SJSA1 (cell line): ENCODE measurements at places on chromosomes 1 and 21.

DNA sequence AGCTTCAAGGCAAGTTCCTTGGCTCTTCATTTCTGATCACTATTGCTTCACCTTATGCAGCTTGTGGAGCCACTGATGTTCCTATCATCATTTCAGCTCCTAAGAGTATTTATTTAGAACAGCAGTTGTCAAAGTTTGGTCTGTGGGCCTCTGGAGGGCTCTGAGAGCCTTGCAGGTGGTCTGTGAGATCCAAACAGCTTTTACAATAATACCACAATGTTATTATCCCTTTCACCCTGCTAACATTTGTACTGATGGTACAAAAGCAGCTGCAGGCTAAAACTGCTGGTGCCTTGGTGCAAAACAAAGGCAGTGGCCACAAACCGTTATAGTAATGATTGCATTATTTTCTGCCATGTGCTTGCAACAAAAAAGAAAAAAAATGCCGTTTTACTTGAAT, 33.8 kb downstream of the PATJ start:
- H3K4me3 ChIP-seq, result no peak overlapping the region
- no peaks in the 10 kb centered on the region for H3K4me1 ChIP-seq
- DNase-seq, result no peak
- H3K27ac ChIP-seq, result no peak overlapping the region
- H3K36me3 ChIP-seq, result no peaks in the 10 kb centered on the region

GRCh38 chr1:84598846-84599741, 24.9 kb upstream of the CTBS start:
- no peaks in the 10 kb centered on the region for H3K27me3 ChIP-seq
- no peaks in the 10 kb centered on the region for H3K36me3 ChIP-seq
- no peak overlapping the region for H3K4me3 ChIP-seq
- H3K4me1 ChIP-seq, result peaks cover 37% of the 10 kb centered on the region

GRCh38 chr1:40607921-40608320, 57.6 kb downstream of the RIMS3 start:
- no peaks in the 10 kb centered on the region for H3K4me1 ChIP-seq
- no peak for DNase-seq
- H3K27me3 ChIP-seq, result no peaks in the 10 kb centered on the region
- H3K36me3 ChIP-seq, result no peaks in the 10 kb centered on the region

- no peaks in the 10 kb centered on the region for H3K4me1 ChIP-seq
- H3K27ac ChIP-seq, result no peak overlapping the region
These were observed 78.6 kb upstream of the CSF3R start for GRCh38 chr1:36561361-36561724.

DNA sequence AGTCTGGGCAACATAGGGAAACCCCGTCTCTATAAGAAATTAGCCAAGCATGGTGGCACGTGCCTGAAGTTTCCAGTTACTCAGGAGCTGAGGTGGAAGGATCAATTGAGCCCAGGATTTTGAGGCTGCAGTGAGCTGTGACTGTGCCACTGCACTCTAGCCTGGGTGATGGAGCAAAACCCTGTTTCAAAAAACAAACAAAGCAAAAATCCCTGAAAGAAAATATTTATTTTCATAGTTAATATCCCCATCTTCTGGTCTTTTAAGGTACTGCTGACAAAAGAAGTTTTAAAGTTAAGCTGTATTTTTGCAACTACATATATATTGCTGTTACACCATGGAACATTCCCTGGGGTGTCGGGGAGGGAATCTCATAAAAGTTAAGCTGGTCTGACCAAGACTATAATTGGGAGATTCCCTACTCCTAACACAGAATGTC, 26.0 kb downstream of the VAMP4 start:
- H3K4me3 ChIP-seq, result no peak overlapping the region
- 0 out of 2 replicates have a peak, but pooled peaks cover 3% of the 10 kb centered on the region for H3K36me3 ChIP-seq
- H3K27ac ChIP-seq, result no peak overlapping the region
- H3K4me1 ChIP-seq, result peaks cover 11% of the 10 kb centered on the region
- DNase-seq, result no peak

GRCh38 chr1:96096613-96097321, 624.8 kb upstream of the PTBP2 start:
- no peaks in the 10 kb centered on the region for H3K27me3 ChIP-seq
- no peak overlapping the region for H3K27ac ChIP-seq
- H3K36me3 ChIP-seq, result no peaks in the 10 kb centered on the region
- no peak for DNase-seq
- no peaks in the 10 kb centered on the region for H3K4me1 ChIP-seq

GRCh38 chr1:87394982-87395381, 66.3 kb downstream of the LMO4 start:
- H3K4me1 ChIP-seq, result 0 out of 2 replicates have a peak, but pooled peaks cover 8% of the 10 kb centered on the region
- H3K36me3 ChIP-seq, result no peaks in the 10 kb centered on the region
- no peaks in the 10 kb centered on the region for H3K27me3 ChIP-seq
- DNase-seq, result no peak

- no peak overlapping the region for H3K27ac ChIP-seq
- no peaks in the 10 kb centered on the region for H3K27me3 ChIP-seq
- no peaks in the 10 kb centered on the region for H3K4me1 ChIP-seq
- DNase-seq, result no peak
- H3K4me3 ChIP-seq, result no peak overlapping the region
These were observed 4.4 kb upstream of the ACTRT2 start for GRCh38 chr1:3016641-3017439.

GRCh38 chr1:74522148-74522547, 9.7 kb upstream of the LRRC53 start:
- no peaks in the 10 kb centered on the region for H3K36me3 ChIP-seq
- no peak for DNase-seq
- H3K27me3 ChIP-seq, result no peaks in the 10 kb centered on the region
- H3K27ac ChIP-seq, result no peak overlapping the region
